ENCODE measurements at places on chromosomes 3 and 15.

DNA sequence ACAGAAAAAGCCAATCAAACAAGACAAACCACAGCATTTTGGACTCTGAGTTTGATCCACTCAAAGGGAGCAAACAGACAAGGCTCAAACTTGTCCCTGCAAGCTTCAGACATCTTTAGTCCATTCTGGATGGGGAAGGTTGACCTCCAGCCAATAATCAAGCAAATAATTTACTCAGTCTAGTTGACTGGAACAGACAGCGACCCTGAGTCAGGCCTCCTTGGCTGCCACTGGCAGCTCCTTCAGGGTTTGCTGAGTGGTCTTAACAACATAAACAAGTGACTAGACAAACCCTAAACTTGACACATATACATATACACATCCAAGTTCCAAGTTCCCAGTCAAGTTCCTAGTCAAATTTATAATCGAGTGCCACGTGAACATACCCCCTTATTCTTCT is 313.9 kb downstream of the POLQ start:
- DNase-seq, result no peak

DNA sequence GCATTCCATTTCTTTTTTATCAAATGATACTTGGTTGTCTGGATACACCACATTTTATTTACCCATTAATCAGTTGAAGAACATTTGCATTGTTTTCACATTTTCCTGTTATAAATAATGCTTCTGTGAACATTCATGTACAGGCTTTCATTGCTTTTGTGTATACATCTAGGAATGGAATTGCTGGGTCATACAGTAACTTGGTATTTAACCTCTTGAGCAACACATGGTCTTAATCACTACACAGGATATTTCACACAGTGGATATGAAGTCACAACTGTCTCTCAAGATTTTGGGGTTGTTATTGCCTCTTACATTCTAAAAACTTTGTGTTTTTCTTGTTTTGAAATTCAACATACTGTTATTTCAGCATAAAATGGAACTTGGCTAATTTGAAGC is 48.2 kb downstream of the C3orf85 start:
- DNase-seq, result no peak

DNA sequence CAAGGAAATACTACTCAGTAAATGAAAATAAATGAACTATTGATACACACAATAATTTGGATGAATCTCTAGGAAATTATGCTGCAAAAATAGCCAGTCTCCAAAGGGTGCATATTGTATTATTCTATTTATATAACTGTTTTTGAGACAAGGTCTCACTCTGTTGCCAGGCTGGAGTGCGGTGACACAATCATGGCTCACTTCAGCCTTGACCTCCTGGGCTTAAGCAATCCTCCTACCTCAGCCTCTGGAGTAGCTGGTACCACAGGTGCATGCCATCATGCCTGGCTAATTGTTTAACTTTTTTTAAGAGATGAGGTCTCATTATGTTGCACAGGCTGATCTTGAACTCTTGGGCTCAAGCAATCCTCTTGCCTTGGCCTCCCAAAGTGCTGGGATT is 12.5 kb downstream of the KLHDC8B start:
- no peak for DNase-seq

- no peak for DNase-seq
Measured at GRCh38 chr3:187005827-187006481, 75.6 kb downstream of the ST6GAL1 start.

DNA sequence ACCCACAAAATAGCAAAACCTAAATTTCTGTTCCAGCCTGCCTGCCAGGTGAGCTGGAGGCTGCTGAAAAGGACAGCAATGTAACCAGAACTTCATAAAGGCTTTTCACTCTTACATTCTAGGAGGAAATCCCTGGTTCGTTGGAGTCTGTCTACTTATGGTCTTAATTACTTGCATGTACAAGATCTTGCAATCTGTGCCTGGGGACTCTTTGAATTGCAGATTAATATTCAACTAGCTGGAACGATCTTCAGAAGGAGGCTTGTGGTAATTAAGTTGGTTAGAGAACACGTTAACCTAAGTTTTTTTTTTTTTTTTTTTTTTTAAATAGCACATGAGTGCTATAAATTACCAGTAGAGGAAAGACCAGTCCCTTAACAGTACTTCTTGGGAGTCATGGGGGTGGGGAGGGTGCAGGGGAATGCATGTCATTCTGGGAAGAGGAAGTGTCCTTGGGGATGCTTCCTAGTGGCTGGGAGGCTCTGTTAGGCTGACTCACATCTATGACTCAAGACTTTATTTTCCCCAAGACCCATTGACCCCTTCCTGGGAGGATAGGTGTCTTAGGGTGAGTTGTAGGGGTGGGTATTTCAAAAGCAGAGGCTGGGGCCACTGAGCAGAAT is 139.8 kb downstream of the RAB11A start:
- peak; percentile 55 for DNase-seq

- DNase-seq, result peak; percentile 7
Measured at GRCh38 chr15:91965501-91966193, 112.1 kb downstream of the SLCO3A1 start.

DNA sequence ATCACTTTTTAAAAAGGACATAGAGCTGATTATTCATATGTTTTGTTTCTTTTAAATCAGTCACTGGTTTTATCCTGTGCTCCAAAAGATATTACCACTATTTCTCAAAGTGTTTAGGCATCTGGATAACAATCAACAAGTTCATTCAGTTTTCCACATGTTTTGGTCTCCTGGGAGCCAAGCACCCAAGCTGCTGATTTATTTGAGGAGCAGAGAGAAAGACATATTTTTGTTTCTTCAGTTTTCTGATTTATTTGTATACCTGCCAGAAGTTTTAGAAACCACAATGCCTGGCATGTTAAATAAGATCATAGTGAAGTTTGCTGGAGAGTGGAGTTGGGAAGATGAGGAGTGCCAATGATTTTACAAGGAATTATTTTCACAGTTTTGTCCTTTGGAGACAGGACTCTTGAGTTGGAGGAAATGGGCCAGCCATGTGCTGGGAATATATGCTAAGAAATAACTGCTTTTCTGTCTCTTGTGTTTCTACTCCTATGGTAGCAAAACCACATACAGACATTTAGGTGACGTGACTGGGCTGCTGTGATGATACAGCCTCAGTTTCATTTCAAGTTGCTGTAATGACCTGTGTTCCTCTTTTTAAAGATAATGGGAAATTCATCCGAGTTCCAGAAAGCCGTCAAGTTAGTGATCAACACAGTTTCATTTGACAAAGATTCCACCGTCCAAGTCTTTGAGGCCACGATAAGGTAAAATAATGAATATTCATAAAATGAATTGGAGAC is 11.7 kb downstream of the EDEM1 start:
- no peak for DNase-seq

DNA sequence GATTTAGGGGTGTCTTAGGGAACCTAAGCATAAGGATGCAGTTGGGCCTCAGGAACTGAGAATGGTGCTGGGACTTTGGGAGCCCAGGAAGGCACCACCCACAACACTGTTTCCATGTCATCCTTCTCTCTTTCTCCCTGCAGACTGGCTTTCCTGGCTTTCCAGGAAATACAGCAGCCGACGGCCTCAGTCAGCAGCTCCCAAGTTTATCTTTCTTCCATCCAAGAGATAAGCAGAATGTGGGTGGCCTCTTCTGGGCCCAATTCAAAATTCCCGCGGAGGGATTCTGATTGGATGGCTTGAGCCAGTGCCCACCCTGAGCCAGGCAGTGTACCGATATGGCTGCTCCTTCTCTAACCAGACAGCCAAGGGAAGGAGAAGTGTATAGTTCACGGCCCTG is 4.5 kb upstream of the CLN6 start:
- DNase-seq, result no peak

GRCh38 chr15:77075528-77075927 is 4.6 kb upstream of the TSPAN3 start:
- no peak for DNase-seq

Measured in fibroblast of skin of right biceps (primary cell).